Airway epithelial cell (primary cell): ENCODE measurements at places on chromosomes 1 and 21. TPM values are rescaled to one million over a fixed set of nuclear protein-coding genes. Genes with fewer than 3 reads are reported as not detected.

The HTR6 gene
- total RNA-seq: not detected in 2 replicates

The HSPA6 gene
- total RNA-seq: 0.19 and 0.21 TPM in 2 replicates

The MPZ gene
- 1.2 and 2.2 TPM in 2 replicates for total RNA-seq

The HTR1D gene
- total RNA-seq: 0.07 TPM in 1 of 2 replicates, not detected in the other

The FAM76A gene
- 6.3 and 9.8 TPM in 2 replicates for total RNA-seq

The CELA2A gene
- not detected in 2 replicates for total RNA-seq

The PRAMEF13 gene
- not detected in 2 replicates for total RNA-seq

The DCDC2B gene
- total RNA-seq: not detected in 2 replicates

The ZNF669 gene
- 4.3 and 5.2 TPM in 2 replicates for total RNA-seq

The PYGO2 gene
- 15.3 and 24.6 TPM in 2 replicates for total RNA-seq

The IQGAP3 gene
- total RNA-seq: 22.3 and 31.2 TPM in 2 replicates

The RGSL1 gene
- total RNA-seq: not detected in 2 replicates

The SLAMF9 gene
- total RNA-seq: 32.0 and 35.2 TPM in 2 replicates

The OR6K3 gene
- total RNA-seq: not detected in 2 replicates

The CD1E gene
- total RNA-seq: not detected in 2 replicates

The WLS gene
- total RNA-seq: 20.7 and 37.3 TPM in 2 replicates

The APCS gene
- not detected in 2 replicates for total RNA-seq

The MAP10 gene
- 0.33 and 0.85 TPM in 2 replicates for total RNA-seq

The FAM151A gene
- not detected in 2 replicates for total RNA-seq

The ACBD3 gene
- 35.5 and 42.1 TPM in 2 replicates for total RNA-seq

The NHLH1 gene
- total RNA-seq: not detected in 2 replicates

The CFAP57 gene
- 0.14 TPM in 1 of 2 replicates, not detected in the other for total RNA-seq

The CXADR gene
- total RNA-seq: 13.3 and 17.1 TPM in 2 replicates

The CLDN17 gene
- 0.56 and 0.70 TPM in 2 replicates for total RNA-seq

The ST6GALNAC5 gene
- total RNA-seq: 0.60 and 1.5 TPM in 2 replicates

The MFAP2 gene
- total RNA-seq: 53.0 and 53.1 TPM in 2 replicates

The ATAD3B gene
- 30.3 and 34.1 TPM in 2 replicates for total RNA-seq

The KRTAP21-2 gene
- total RNA-seq: not detected in 2 replicates

The C1orf226 gene
- 0.46 and 1.1 TPM in 2 replicates for total RNA-seq

The IL12RB2 gene
- 0.19 and 0.56 TPM in 2 replicates for total RNA-seq

The NCAM2 gene
- total RNA-seq: not detected in 2 replicates

The GRIK3 gene
- total RNA-seq: not detected in 2 replicates

The C1orf167 gene
- not detected in 2 replicates for total RNA-seq

The FAM72B gene
- total RNA-seq: 5.6 and 5.9 TPM in 2 replicates

The ADCY10 gene
- not detected in 2 replicates for total RNA-seq

The ARHGAP29 gene
- 13.6 and 16.2 TPM in 2 replicates for total RNA-seq

The OR2M3 gene
- not detected in 2 replicates for total RNA-seq

The DSCAM gene
- 0.14 and 0.23 TPM in 2 replicates for total RNA-seq

The IFI44L gene
- 0.07 and 0.28 TPM in 2 replicates for total RNA-seq

The C1orf185 gene
- total RNA-seq: not detected in 2 replicates

The STUM gene
- not detected in 2 replicates for total RNA-seq

The RNF220 gene
- 91.2 and 127 TPM in 2 replicates for total RNA-seq

The ASCL5 gene
- total RNA-seq: not detected in 2 replicates

The C4BPA gene
- not detected in 2 replicates for total RNA-seq
